ENCODE measurements at places on chromosomes 16 and 17.

GRCh38 chr17:30477774-30478115 is 537 bp downstream of the GOSR1 start:
- DNase-seq, result peak; percentile 51

- DNase-seq, result no peak
Observed at GRCh38 chr17:66006654-66007053, 185.3 kb downstream of the CEP112 start.

- DNase-seq, result no peak
Observed at GRCh38 chr17:44241106-44241624, 21.7 kb upstream of the UBTF start.

- no peak for DNase-seq
Observed at GRCh38 chr16:49923411-49923810, 67.5 kb upstream of the ZNF423 start.

DNA sequence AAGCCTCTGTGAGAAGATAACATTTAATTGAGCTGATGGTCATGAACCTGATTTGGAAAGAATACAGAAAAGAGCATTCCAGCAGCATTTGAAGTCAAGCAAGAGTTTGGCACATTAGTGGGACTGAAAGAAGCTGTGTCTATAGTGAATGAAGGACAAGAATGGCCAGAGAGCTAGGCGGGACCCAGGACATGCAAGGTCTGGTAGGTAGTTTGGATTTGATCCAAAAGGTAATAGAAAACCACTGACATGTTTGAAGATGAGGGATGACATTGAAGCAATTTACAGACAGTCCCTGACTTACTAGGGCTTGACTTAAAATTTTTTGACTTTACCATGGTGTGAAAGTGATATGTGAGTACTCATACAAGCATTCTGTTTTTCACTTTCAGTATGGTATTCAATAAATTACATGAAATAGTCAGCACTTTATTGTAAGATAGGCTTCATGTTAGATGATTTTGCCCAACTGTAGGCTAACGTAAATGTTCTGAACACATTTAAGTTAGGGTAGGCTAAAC is 7.6 kb downstream of the CYB5B start:
- DNase-seq, result no peak

- no peak for DNase-seq
Observed at GRCh38 chr17:45136846-45137560, 1.5 kb downstream of the ACBD4 start.

DNA sequence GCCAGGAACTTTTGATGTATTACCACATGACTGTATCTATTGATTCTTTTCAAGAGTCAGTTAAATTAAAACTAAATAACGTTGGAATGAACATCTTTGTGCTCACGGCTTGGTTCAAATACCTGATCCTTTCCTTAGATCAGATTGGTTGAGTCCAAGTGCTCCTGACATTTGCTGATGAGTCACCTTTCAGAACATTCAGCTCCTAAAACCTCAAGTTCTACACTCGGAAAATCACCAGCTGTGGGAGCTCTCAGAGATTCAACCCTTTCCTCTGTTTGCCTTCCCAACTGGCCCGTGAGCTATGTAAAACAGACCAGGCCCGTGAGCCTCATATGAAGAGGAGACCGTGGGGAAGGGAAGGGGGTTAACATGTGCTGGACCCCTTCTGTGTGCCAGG is 68.1 kb downstream of the RTN4RL1 start:
- DNase-seq, result no peak

- DNase-seq, result no peak
Observed at GRCh38 chr16:51877686-51878085, 669.3 kb downstream of the TOX3 start.

GRCh38 chr17:73827627-73828291 is 183.5 kb upstream of the SDK2 start:
- peak; percentile 92 for DNase-seq

GRCh38 chr17:40178660-40179059 is 1.4 kb downstream of the RAPGEFL1 start:
- DNase-seq, result no peak

GRCh38 chr17:47870056-47870455 is 19.1 kb upstream of the SP6 start:
- DNase-seq, result peak; percentile 73

DNA sequence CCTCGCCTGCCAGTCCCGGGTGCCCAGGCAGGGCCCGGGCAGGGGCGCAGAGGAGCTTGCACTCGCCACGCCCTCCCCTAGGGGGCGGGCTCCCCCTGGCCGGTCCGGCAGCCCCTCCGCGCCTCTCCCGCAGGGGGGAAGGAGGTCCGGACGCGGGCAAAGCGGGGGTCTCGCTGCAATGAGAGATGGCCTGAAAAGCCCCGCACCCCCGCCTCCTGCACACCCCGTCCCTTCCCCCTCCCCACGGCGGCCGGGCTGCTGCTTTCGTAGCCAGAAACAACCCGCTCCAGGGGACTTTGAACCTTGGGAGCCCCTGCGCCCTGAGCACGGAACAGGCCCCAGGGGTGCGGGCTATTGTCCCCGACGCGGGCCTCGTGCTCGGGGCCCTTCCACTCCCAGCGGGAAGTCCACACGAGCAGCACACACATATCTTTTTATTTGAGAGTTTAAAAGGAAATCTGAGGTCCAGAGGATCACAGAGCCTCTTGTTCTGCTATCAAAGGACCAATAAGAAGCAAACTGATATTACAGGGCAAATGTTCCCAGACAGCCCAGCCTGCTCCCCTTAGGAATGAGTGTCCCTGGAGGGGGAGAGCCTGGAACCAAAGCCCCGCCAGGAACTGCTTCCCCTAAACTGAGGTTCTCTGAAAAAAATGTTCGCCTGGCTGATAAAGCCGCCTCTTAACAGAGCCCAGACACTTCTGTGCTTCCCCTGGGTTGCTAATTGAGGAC is 5.8 kb upstream of the CBX4 start:
- DNase-seq, result no peak

DNA sequence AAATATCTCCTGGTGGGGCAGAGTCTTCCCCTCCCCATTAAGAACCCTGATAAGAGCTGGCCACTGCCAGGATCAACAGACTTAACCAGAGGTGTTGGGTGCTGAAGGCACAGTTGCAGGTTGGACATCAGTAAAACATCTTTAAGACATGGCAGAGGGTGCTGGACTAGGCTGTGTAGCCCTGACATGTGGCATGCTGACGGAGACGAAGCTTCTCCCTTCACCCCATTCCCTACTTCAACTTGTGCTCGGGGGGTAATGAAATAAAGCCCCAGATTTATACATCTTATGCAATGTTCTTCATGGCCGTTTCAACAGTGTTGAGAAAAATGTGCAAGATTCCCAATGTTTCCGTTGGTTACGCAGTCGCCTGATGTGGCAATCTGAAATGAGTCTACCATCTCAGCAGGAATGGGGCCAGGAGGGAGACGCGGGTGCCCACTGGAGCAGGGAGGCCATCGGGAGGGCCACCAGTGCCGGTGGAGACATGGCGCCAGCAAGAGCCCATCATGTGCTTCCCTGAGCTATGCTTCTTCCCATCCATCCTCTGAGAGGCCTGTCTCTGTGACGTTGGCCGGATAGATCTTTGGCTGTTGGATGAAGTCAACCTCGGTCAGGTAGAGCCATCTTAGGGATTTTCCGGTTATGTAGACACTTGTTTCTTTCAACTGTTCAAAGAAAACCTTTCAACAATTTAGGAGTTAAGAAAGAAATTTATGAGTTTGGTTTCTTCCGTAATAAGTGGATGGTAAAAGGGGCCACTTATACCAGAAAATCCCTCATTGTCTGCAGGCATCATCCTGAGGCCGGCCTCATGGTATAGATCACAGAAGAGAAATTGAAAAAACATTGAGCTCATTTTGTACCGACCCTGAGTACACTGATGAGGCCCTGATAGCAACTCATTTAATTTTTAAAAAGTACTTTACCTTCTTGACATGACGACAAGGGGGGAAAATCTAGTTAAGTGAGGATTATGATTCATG is 6.4 kb downstream of the IRF8 start:
- no peak for DNase-seq

GRCh38 chr16:88466175-88466862 is 13.2 kb downstream of the ZFPM1 start:
- no peak for DNase-seq

Measured in mesendoderm (in vitro differentiated cells).